ENCODE measurements at places on chromosomes 1 and 21. TPM values are rescaled to one million over a fixed set of nuclear protein-coding genes. Genes with fewer than 3 reads are reported as not detected.

KIF14 gene
- total RNA-seq = 22.5 TPM

DNA sequence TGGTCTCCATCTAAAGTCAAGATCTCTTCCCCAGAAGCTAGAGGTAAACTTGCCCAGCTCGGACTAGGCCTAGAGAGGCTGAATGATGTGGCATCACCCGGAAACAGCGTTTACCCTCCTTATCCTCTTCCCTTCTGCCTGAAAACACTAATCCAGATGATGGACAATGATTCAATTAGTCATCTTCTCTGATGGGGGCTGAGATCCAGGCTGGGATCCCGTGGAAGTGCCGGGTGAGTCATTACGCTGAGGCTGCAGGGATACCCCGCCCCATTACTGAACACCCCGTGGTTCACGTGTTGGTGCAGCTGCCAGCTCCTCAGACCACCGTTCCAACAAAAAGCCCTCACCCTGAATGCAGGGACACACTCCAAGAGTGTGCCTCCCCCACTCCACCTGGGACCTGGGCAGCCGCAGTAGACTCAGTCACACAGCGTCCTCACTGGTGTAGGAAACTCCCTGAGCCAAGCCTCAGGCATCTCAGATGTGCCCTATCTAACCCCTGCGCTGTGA is 2.0 kb downstream of the S100A6 start:
- H3K4me1 ChIP-seq = peaks cover 38% of the 10 kb centered on the region
- no peaks in the 10 kb centered on the region for H3K36me3 ChIP-seq
- peaks cover 11% of the 10 kb centered on the region for H3K27me3 ChIP-seq
- DNase-seq = no peak

- no peak overlapping the region for H3K4me3 ChIP-seq
- no peaks in the 10 kb centered on the region for H3K4me1 ChIP-seq
- no peaks in the 10 kb centered on the region for H3K36me3 ChIP-seq
- H3K27ac ChIP-seq = no peak overlapping the region
- DNase-seq = no peak
These were observed 45.1 kb downstream of the SMG7 start for GRCh38 chr1:183517401-183517800.

GRCh38 chr1:169507413-169507812 is 21.7 kb upstream of the SLC19A2 start:
- H3K27ac ChIP-seq = no peak overlapping the region
- H3K36me3 ChIP-seq = no peaks in the 10 kb centered on the region
- no peaks in the 10 kb centered on the region for H3K27me3 ChIP-seq
- DNase-seq = no peak

DNA sequence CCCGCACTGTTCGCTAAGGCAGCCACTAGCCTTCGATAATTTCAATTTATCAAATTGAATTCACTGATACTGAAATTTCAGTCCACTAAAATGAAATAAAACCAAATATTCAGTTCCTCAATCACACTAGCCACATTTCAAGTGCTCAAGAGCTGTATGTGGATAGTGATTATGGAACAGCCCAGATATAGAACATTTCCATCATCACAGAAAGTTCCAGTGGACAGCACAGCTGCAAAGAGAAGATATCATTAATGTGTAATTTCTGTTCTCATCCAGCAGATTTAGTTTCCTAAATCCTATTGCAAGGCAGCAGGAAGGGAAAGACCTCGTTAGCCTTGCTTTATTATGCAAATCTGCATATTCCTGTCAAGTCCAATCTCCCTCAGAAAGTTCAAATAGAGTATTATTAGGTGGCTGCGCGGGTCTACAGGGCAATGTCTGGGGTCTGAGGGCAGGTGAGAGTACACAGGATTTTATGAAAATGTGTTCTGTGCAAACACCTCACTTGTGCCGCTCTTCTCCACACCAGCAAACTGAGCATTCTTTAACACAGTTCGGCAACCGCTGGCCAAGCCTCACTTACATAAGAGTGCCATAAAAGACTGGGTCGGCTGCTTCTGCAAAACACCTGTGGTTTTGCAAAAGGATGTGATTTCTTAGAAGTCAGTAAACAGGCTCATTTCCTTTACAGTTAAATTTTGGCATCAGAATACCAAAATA is 22.4 kb downstream of the CAPZB start:
- H3K27me3 ChIP-seq = no peaks in the 10 kb centered on the region
- DNase-seq = no peak
- no peak overlapping the region for H3K4me3 ChIP-seq
- no peak overlapping the region for H3K27ac ChIP-seq
- H3K4me1 ChIP-seq = peaks cover 15% of the 10 kb centered on the region
